ENCODE measurements at places on chromosomes 13 and 19. TPM values are rescaled to one million over a fixed set of nuclear protein-coding genes. Genes with fewer than 3 reads are reported as not detected.

GRCh38 chr19:33818411-33818810, 21.7 kb downstream of the KCTD15 start:
- no peak for DNase-seq

- no peak for DNase-seq
Measured at GRCh38 chr19:1987197-1988187, 28.0 kb downstream of the BTBD2 start.

GRCh38 chr13:97281028-97281427, 58.9 kb downstream of the MBNL2 start:
- no peak for DNase-seq

- no peak for DNase-seq
Measured at GRCh38 chr19:55649268-55650125, 1.5 kb downstream of the CCDC106 start.

DNA sequence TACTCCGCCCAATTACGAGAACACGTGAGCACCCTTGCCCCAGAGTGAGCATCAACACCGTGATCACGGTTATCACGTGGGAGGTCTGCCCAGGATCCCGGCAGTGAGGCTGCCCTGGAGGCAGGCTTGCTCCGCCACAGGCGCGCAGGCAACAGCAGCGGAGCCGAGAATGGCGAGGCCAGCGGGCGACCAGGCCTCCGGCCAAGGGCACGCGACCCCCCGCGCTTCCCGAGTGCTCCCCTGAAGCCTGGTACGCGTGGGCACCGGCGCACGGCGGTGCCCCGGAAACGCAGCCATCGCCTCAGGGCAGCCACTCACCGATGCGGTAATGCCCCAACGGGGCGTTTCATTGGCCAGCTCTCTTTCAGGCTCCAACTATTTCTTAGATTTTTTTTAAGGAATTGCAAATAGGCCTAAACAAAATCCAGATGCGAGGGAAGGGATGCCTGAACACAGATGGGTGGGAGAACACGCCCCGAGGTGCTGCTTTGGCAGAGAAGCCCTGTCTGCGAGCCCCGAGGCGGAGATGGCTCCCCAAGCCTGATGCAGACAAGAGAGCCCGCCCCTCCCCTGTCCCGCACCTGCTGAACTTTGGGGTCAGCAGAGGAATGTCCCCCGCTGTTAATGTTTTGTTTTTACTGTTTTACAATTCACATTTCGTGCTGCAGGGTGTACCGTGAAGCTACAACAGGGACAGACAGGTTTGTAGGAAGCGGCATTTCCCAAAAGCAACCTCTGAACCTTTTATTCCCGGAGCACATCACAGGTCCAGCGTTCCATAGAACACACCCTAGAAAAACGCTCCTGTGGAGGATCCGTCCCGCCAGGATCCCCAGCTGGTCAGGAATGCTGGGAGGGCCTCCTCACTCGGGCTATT, 132.7 kb downstream of the ZDHHC20 start:
- no peak for DNase-seq

DNA sequence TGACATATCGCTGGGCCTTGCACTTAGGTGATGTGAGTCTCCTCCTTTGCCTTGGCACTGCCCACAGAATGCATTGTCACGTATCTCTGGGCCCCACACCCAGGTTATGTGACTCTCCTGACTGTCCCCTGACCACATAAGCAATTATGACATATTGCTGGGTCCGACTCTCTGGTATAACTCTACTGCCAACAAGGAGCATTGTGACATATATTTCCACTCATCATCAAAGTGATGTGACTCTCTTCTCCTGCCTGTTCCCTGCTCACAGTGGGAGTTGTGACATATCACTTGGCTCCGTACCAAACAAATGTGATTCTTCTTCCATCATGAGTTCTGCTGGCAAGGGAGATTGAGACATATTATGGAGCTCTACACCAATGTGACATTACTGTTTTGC, 15.4 kb upstream of the ZNF681 start:
- DNase-seq: no peak

GRCh38 chr13:101838323-101838722, 385.8 kb downstream of the ITGBL1 start:
- DNase-seq: no peak

- no peak for DNase-seq
Measured at GRCh38 chr19:50743537-50743936, 20.4 kb downstream of the CLEC11A start.

GRCh38 chr19:57664269-57665127, 4.2 kb upstream of the ZSCAN4 start:
- peak; percentile 69 for DNase-seq

DNA sequence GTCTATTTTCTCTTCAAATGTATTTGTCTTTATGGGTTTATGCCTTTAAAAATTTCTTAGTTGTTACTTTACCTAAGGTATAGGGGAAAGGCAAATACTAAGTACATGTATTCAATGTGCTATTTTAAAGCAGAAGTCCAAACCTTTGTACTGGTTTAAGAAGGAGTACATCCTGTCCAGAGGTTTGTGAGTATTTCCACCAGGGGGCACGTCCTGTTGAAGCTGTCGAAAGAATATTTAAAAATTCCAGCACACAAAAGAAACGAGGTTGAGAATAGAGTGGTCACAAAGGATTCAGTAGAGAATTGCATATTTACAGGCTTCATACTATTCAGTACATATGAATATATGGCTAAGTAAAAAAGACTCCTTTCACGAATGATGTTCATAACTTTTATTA, 59.8 kb downstream of the URI1 start:
- no peak for DNase-seq

DNA sequence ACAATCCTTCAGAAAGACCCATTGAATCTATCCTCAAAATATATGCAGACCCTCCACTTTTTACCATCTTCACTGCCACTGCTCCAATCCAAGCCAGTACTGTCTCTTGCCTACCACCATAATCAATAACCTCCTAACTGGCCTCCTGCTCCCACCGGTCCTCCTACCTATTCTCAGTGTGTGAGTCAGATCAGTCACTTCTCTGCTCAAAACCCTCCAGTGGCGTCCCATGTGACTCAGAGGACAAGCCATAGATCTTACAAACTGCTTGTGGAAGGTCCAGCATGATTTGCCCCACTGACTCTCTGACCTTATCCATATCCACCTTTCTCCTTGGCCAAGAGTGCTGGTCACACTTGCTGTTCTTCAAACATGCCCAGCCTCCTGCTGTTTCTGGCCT, 23.4 kb upstream of the MBNL2 start:
- no peak for DNase-seq

DNA sequence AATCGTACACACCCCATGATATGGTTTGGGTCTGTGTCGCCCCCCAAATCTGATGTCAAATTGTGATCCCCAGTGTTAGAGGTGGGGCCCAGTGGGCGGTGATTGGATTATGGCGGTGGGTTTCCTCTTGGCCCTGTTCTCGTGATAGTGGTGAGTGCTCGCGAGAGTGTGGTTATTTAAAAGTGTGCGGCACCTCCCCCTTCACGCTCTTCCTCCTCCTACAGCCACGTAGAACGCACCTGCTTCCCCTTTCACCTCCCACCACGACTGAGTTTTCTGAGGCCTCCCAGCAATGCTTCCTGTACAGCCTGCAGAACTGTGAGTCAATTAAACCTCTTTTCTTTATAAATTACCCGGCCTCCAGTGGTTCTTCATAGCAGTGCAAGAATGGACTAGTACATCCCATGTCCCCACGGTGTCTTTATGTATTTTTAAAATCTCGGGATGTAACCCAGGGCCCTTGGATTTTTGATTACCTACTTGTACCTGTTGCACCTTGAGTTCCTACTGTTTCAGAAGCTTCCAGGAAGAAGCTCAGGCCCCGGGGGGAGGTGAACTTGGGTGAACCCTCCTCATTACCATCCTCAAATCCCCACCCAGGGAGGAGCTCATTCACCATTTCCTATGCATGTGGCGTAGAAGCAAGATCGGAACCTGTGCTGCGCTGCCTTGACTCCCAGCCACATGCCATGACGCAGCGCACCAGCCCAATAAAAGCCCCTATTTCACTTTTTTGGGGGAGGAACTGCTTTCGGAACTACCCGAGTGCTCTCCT, 52.4 kb downstream of the TEX29 start:
- DNase-seq: no peak

- DNase-seq: no peak
Measured at GRCh38 chr13:28476919-28477708, 17.8 kb downstream of the FLT1 start.

DNA sequence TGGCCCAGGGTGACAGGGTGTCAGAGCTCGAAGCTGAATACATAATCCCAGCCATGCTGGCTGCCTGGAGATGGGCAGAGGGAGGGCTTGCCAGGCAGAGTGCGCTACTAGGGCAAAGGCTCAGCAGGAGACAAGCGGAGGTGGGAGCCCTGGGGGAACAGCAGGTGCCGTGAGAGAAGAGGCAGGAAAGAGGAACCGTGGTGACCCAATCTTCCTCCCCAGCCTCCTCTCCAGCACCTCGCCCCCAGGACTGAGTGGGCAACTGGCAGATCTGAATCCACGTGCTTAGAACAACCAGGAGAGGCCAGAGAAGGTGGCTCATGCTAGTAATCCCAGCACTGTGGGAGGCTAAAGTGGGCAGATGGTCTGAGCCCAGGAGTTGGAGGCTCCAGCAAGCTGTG, 11.0 kb upstream of the CCL25 start:
- no peak for DNase-seq

GRCh38 chr13:34469196-34469986, 472.7 kb upstream of the NBEA start:
- DNase-seq: no peak

DNA sequence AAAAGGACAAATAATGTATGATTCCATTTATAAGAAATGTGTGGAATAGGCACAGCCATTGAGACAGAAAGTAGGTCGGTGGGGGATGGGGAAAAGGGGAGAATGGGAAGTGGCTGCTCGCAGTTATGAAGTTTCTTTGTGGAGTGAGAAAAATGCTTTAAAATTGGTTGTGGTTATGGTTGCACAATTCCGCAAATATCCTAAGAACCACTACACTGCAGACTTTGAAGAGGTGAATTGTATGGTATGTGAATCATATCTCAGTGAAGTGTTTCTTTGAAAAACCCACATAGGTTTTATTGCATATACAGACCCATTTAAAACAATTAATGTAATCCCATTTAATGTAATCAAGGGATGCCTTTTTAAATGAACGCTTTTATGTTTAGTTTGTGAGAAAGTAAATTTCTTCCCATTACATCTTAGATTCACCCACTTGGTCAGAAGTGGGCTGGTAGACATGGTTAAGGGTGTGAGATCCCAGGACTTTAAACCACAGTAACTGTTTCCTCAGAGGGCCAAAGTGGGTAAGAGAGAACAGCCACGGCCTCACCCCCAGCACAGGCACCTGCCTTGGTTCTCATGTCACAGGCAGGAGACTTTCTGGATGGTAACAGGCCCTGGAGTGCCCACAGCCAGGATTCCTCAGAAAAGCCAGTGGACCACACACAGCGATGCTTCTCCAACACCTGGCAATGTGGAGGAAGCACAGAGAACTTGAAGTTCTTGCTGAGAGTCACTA, 119.3 kb upstream of the GJB6 start:
- no peak for DNase-seq

- DNase-seq: no peak
Measured at GRCh38 chr13:93687261-93687660, 460.7 kb downstream of the GPC6 start.

DNA sequence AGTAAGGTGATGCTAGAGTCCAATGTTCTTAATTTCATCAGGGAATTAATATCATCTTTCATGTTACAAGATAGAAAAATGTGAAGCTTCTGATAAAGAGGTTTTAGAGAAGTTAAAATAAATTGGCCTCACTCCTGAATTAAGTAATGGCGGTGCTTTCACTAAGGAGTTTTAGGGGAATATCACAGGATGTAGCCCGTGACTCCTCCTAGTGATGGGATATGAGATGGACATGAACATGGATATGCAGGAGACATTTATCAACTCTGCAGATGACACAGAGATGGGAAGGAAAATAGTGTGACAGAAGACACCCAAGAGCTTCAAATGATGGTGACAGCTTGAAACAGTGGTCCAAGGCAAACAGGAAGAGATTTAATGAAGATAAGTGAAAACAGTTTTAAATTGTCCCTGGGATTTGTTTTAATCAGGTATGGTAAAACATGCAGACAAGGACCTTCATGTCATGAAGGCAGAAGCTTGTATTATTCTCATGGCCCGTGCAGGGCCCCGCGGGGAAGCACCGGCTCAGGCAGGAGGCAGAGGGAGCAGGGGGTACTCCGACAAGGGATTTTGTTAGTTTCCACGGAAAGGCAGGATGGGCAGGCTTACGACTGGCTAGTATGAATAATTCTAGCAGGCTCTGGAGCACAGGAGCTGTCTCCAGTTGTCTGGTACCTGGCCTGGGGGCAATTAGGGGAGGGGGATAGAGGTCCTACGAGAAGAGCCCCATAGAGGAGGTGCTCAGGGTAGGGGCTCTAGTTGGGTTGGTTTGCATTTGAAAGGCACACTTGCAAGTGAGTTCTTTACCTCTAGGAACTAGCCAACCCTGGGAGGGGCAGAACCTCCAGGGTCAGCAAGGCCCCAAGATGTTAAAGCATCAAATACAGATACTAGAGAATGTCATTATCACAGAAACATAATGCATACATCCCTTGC, 38.7 kb upstream of the FARP1 start:
- DNase-seq: no peak

- DNase-seq: peak; percentile 46
Measured at GRCh38 chr13:37934339-37935191, 65.0 kb upstream of the TRPC4 start.

DNA sequence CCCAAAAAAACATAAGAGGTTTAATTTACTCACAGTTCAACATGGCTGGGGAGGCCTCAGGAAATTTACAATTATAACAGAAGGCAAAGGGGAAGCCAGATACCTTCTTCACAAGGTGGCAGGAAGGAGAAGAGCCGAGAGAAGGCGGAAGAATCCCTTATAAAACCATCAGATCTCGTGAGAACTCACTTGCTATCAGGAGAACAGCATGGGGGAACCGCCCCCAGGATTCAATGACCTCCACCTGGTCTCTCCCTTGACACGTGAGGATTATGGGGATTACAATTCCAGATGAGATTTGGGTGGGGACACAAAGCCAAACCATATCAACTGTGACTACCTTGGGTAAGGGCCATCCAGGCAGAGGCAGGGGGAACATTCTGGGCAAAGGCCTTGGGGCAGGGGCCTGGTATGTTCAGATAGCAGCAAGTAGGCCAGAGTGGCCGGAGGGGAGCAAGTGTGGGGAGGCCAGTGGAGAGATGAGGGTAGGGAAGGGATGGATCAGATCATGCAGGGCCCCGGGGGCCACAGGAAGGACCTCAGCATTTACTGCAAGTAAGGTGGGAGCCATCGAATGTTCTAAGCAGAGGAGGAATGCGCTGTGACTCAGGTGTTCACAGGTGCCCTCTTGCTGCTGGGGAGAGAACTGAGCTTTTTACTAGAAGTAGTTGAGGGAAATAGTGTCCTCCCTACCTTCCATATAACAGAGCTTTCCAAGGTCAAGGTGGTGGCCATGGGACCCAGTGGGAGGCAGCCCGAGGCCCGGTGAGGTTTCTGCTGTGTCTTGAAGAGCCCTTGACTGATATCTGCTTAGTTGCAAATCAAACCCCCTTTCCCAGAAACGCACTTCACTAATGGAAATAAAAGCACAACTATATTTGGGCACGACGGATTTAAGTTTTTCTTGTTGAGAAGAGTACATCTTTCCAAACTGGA, 18.0 kb downstream of the RAB3D start:
- peak; percentile 52 for DNase-seq

The RFX1 gene
- polyA plus RNA-seq: 7.0 TPM

The DCT gene
- 0.18 TPM for polyA plus RNA-seq

The EMP3 gene
- 66.7 TPM for polyA plus RNA-seq

The FGF22 gene
- polyA plus RNA-seq: 0.23 TPM

The SPACA4 gene
- polyA plus RNA-seq: not detected

The KIR3DL3 gene
- polyA plus RNA-seq: not detected

The PRR12 gene
- polyA plus RNA-seq: 9.8 TPM

The ADGRE1 gene
- polyA plus RNA-seq: not detected

The CKM gene
- polyA plus RNA-seq: 5,160 TPM

The SGCG gene
- 86.6 TPM for polyA plus RNA-seq

The DNAAF3 gene
- 2.9 TPM for polyA plus RNA-seq
